ENCODE measurements at places on chromosomes 5 and 9.

DNA sequence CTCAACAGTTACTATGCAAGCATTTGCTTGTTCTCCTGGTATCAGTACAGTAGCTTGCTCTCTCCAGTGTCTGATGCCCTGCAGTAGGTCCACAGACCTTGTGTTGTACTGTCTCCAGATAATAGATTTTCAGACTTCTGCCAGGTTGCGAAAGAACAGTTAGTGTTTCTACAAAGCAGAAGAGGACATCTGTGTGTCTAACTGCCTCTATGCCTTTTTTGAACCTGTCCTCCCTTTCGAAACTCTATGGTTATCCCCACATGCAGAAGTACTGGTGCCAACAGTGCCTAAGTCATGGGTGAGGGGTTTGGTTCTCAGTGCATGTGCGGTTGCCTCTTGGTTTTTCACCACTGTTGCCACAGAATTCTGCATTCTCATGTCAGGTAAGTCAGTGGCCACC, 45.9 kb downstream of the KCNN2 start:
- no peak for DNase-seq

DNA sequence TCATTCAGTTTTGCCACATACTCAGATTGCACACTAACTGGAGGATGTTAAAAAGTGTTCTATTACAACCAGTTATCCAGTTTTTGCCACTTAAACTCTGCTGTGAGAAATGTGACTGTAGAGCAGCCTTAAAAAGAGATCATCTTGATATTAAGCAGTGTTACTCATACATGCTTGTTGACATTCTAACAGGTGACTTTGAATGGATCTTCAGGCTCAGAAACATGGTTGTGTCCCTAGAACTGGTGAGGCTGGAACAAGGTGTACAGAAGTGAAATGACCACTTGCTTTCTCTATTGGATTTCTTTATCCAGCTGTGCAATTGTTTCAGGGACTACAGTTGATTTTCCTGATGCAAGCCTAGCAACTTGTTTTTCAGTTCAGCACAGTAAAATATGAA, 166.1 kb upstream of the CCDC152 start:
- DNase-seq = no peak

DNA sequence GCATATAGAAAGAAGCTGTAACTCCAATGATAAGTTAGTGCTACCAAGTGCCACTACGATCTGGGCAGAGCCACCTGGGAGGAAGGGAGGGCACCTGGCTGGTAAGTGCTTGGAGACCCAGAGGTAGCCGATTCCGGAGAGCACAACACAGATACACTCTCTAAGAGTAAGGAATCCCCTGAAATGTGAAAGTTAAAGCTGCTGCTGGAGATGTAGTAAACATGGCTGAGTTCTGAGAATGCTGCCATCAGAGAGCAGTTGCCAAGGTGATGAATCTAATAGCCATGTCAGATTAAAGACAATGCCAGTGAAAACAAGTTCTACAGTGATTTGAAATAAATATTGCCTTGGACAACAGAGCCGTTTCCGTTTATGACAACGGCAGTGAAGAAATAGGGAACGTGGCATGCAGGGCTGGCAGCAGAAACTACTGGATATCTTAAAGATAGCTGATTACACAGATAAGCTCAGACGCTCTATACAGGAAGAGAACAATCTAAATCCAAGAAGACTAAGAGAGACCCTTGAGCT, 561.2 kb upstream of the C9orf72 start:
- DNase-seq = no peak

GRCh38 chr5:21818370-21818720, 1034.8 kb downstream of the CDH12 start:
- no peak for DNase-seq
